ENCODE measurements at places on chromosomes 3 and 15.

DNA sequence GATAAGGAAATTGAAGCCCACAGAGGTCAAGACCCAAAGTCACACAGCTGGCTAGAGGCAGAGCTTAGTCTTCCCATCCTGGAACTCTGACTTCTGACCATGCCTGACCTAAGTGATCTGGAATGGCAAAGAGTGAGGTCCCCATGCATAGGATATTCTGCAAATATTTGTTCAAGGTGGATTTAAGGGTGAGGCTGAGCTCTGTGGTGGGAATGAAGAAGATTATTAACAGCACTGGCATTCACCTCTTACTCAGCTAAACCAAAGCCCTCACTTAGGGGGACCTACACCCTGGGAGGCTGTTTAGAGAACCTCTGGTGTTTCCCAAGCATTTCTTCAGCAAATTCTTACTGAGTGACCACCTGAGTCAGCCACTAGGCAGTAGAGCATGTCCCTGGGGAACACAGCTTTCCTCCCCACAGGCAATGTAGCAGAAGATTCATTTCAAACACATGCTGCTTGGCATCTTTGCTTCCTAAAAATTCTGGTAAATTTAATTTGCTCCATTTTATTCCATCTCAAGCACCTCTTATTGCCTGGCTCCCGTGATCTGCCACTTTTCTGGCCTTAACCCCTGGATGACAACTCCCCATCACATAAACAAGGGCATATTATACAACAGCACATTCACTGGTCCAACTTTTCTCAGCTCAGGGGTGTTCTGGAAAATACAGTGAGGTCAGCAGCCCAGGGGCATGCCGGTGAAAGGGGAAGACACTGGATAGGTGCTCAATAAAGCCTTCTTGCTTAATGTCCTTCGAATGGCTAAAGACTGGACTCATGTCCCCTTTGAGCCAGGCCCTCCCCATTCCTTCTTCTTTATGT lies 176.0 kb downstream of the ABHD5 start:
- H3K4me1 ChIP-seq: no peaks in the 10 kb centered on the region
- no peak overlapping the region for H3K27ac ChIP-seq
- H3K27me3 ChIP-seq: no peaks in the 10 kb centered on the region
- no peak for DNase-seq
- H3K36me3 ChIP-seq: no peaks in the 10 kb centered on the region
- H3K4me3 ChIP-seq: no peak overlapping the region

DNA sequence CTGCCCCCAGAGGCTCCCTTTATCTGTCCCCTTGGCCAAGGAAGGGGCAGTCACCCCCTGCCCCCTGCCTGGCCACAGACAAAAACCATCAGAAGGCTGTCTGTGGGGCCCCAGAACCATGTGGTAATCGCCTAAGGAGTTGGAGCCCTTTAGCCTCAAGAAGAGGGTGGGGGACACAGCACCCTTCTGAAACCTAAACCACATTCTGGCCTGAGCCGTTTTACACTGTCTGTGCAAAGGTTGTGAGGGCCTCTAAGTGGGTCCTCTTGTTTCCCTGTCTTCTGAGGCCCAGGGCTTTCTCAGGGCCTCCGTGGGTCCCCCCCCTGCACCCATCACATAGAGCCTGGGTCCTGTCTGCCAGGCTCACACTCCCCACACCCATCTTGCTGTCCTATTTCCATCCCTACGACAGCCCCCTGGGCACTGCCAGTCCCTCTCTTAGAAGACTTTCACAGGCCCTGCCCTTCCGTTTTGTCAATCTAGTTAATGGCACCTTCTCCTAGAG lies 17.9 kb upstream of the RPUSD3 start:
- H3K4me1 ChIP-seq: peaks cover 2% of the 10 kb centered on the region
- DNase-seq: no peak
- H3K36me3 ChIP-seq: no peaks in the 10 kb centered on the region
- no peak overlapping the region for H3K27ac ChIP-seq
- no peaks in the 10 kb centered on the region for H3K27me3 ChIP-seq
- H3K4me3 ChIP-seq: no peak overlapping the region

DNA sequence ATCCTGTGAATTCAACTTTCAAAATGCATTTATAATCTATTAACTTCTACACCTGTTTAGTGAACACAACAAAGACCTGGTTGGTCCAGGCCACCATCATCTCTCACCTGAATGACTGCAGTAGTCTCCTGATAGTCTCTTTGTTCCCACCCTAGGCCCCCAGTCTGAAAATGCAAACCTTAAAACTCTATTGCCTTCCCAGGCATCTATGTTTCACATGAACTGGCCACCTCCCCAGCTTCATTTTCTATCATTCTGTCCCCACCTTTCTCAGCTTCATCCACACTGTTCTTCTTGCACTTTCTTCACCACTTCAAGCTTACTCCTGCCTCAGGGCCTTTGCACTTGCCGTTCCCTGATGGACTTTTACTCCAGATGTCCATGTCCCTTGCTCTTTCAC lies 45.0 kb downstream of the CLSTN2 start:
- H3K27me3 ChIP-seq: no peaks in the 10 kb centered on the region
- H3K36me3 ChIP-seq: no peaks in the 10 kb centered on the region
- H3K27ac ChIP-seq: no peak overlapping the region

GRCh38 chr3:167814441-167814951 lies 79.0 kb downstream of the SERPINI1 start:
- H3K27ac ChIP-seq: no peak overlapping the region
- no peaks in the 10 kb centered on the region for H3K36me3 ChIP-seq
- no peak overlapping the region for H3K4me3 ChIP-seq
- no peaks in the 10 kb centered on the region for H3K4me1 ChIP-seq

DNA sequence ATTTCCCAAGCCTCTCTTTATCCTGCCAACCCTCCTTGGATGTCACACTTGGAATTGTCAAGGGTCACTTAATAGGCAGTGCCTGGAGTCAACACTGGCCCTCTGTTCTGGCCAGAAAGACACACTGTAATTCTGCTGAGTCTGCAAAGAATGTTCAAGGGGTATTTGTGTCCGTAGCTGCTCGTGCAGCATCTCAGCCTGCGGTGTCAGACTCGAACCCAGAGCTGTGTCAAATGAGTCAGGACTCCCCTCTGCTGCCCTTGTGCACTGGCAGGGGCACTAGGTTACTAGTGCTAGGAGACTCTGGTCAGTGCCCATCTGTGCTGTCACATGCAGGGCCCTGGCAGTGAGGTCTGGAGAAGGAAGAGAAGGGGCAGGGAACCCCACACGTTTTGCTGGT lies 795 bp upstream of the AHSG start:
- no peaks in the 10 kb centered on the region for H3K36me3 ChIP-seq
- no peak overlapping the region for H3K27ac ChIP-seq
- H3K4me3 ChIP-seq: no peak overlapping the region
- H3K4me1 ChIP-seq: peaks cover 4% of the 10 kb centered on the region

DNA sequence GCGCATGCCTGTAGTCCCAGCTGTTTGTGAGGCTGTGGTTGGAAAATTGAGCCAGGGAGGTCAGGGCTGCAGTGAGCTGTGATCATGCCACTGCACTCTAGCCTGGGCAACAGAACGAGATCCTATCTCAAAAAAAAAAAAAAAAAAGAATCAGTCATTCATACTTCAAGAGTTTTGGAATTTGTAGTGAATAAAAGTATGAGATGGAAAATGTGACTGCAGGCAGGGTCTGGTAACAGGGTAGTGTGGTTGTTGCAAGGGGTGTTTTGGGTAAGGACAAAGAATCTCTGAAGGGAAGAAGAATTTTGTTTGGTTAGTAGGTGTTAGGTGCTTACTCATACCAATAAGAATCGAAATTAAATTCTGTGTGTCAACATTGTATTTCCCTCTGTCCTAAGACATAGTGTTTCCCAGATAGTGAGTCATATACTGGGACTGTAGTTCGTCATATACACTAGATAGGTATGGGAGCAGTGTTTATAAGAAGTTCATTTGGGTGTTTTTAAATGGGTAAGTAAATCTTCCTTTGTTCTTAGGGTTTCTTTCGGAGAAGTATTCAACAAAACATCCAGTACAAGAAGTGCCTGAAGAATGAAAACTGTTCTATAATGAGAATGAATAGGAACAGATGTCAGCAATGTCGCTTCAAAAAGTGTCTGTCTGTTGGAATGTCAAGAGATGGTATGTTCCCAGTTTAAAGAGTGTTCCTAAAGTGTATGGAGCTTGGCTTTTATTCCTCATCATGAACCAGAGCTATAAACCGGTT lies 14.2 kb downstream of the NR1D2 start:
- H3K36me3 ChIP-seq: peaks cover 9% of the 10 kb centered on the region
- H3K27me3 ChIP-seq: no peaks in the 10 kb centered on the region
- H3K4me1 ChIP-seq: no peaks in the 10 kb centered on the region
- DNase-seq: no peak

GRCh38 chr15:81937189-81937588 lies 108.6 kb downstream of the MEX3B start:
- H3K4me3 ChIP-seq: no peak overlapping the region
- peaks cover 5% of the 10 kb centered on the region for H3K4me1 ChIP-seq
- H3K27me3 ChIP-seq: no peaks in the 10 kb centered on the region
- H3K27ac ChIP-seq: no peak overlapping the region
- H3K36me3 ChIP-seq: no peaks in the 10 kb centered on the region
- no peak for DNase-seq

GRCh38 chr3:114718071-114718897 lies 424.5 kb downstream of the TIGIT start:
- H3K4me1 ChIP-seq: no peaks in the 10 kb centered on the region
- no peak overlapping the region for H3K27ac ChIP-seq
- no peaks in the 10 kb centered on the region for H3K27me3 ChIP-seq
- no peaks in the 10 kb centered on the region for H3K36me3 ChIP-seq
- no peak overlapping the region for H3K4me3 ChIP-seq

GRCh38 chr3:144496141-144496835 lies 524.7 kb downstream of the DIPK2A start:
- DNase-seq: no peak
- no peaks in the 10 kb centered on the region for H3K36me3 ChIP-seq
- no peak overlapping the region for H3K4me3 ChIP-seq
- no peaks in the 10 kb centered on the region for H3K4me1 ChIP-seq
- no peaks in the 10 kb centered on the region for H3K27me3 ChIP-seq
- H3K27ac ChIP-seq: no peak overlapping the region

DNA sequence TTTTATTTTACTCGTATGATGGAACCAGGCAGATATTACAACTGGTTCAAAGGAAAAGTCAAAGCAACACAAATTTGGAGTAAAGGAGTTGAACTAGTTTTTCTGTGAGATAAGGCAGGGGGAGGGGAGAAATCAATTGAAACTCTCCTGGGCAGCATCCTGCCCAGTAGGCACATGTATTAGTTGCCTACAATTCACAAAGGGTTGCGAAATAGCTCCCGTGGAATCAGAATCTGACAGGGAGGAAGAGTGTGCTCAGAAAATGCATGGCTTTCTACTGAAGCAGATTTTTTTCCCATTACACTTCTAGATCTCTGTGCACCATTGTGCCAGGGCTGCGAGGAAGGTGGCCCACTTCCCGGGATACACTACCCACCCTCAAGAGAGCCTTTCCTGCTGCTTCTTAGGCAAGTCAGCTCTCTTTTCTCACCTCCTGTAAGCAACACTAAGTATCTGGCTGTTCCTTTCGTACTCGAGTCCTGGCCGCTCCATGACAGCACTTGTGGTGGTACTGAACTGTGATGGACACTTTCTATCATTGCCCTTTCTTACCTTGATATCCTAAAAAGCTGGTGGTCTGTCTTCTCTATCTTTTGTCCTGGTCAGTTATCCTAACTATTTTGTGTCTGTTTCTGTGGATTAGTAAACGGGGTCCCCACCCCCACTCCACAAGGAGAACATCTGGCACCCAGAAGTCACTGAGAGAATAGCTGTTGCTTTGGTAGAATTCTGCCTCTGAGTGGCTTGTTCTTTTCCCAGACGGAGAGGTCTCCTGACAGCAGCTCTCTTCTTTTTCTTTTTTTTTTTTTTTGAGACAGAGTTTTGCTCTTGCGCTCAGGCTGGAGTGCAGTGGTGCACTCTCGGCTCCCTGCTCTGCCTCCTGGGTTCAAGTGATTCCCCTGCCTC lies 74.8 kb downstream of the RPL39L start:
- H3K36me3 ChIP-seq: 0 out of 2 replicates have a peak, but pooled peaks cover 3% of the 10 kb centered on the region
- H3K4me1 ChIP-seq: peaks cover 6% of the 10 kb centered on the region
- H3K27me3 ChIP-seq: no peaks in the 10 kb centered on the region
- no peak for DNase-seq
- H3K4me3 ChIP-seq: no peak overlapping the region
- no peak overlapping the region for H3K27ac ChIP-seq

GRCh38 chr3:2861120-2861519 lies 249.1 kb downstream of the IL5RA start:
- no peaks in the 10 kb centered on the region for H3K4me1 ChIP-seq
- DNase-seq: no peak
- H3K36me3 ChIP-seq: no peaks in the 10 kb centered on the region

DNA sequence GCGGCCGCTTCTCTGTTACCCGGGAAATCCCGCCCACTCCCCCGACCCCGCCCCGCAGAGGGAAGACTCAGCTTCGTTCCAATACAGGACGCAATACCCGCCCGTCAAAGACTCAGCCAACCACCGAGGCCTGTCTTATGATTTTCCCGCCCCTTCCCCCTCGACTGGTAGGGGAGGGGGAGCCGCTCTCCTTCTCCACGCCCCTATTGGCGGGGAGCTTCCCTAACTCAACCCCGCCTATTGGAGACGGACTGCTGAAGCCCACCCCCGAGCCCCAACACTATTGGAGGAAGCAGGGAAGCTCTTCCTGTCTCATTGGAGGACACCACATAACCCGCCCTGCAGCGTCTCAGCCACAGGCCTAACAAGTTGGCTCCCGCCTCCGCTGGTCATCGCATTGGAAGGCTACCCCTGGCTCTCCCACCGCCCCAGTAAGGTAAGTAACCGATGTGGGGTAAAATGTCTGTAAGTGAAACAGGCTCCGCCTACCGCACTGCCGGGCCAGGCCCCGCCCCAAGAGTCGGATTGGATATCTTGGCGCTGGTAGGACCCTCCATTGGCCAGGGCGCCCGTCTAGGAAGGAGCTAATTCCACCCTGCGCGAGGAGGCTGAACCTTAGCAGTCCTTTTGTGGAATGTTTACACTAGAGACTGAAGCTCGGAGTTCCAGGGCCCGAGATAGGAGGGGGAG lies at the start of gene SIN3A:
SIN3A (minus strand) TSS at position 17 of the 690 bp plus-strand sequence. CDS start 21,315 bp downstream, outside the sequence.
- no peaks in the 10 kb centered on the region for H3K27me3 ChIP-seq
- peaks cover 3% of the 10 kb centered on the region for H3K4me1 ChIP-seq
- DNase-seq: peak; percentile 100
- no peaks in the 10 kb centered on the region for H3K36me3 ChIP-seq

DNA sequence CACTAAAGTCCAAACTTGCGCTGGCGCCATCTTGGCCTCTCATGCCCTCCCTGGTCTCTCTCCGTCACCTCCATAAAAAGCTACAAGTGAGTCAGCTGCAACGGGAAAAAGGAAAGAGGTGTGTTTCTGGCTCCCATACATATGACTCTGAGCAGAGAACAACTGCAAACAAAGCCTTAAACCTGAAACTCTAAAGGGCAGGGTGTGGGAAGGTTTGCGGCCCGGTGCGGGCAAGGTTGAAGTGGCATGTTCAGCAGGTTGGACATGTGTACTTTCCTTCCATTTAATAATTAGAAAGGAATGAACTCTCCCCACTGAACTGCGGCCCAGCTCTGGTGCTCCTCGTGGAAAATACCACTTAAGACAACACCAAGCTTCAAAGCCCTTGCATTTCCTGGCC lies 59.0 kb upstream of the PPARG start:
- no peak overlapping the region for H3K4me3 ChIP-seq
- no peaks in the 10 kb centered on the region for H3K4me1 ChIP-seq
- no peak for DNase-seq
- no peak overlapping the region for H3K27ac ChIP-seq
